Esophagus muscularis mucosa (tissue), 4 donors: ENCODE measurements at places on chromosomes 1 and 21. TPM values are rescaled to one million over a fixed set of nuclear protein-coding genes. Genes with fewer than 3 reads are reported as not detected.

DNA sequence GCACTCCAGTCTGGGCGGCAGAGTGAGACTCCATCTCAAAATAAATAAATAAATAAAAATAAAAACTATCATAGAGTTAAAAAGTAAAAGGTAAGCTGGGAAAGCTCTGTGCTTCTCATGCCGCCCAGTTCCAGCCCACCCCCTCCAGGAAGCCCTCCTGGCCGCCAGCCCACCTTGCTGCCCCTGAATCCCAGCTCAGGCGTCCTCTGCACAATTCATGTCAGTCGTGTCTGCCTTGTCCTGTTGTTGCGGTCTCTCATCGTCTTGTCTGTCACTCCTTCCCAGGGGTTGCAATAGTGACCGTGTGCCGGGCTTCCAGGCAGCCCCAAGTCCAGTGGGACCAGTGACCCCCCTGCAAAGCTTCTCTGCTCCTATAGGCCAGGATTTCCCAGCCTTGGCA, 44.1 kb downstream of the RSPH1 start:
- H3K36me3 ChIP-seq, result no peaks in the 10 kb centered on the region
- no peaks in the 10 kb centered on the region for H3K4me1 ChIP-seq
- no peak overlapping the region for H3K4me3 ChIP-seq
- no peaks in the 10 kb centered on the region for H3K27me3 ChIP-seq
- H3K27ac ChIP-seq, result no peak overlapping the region

DNA sequence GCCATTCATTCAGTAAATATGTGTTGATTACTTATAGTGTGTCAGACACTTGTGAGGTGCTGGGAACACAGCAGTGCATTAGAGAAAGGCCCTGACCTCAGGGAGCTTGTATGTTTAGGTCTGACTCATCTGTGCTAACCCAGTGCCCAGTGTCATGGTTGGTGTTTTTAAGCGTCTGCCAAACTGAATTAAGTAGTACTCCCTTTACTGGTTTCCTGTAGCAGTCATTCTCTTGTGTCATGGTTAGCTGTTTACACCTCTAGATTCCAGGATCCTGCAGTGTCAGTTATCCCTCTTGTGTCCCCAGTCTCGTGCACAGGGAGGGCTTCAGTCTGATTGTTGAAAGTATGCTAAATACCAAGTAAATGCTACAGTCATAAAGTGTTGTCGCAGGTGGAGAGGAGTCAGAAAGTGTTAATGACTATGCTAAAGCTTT, 14.2 kb downstream of the UCK2 start:
- peaks cover 22% of the 10 kb centered on the region for H3K4me1 ChIP-seq
- no peak for DNase-seq
- no peaks in the 10 kb centered on the region for H3K27me3 ChIP-seq
- no peak overlapping the region for H3K4me3 ChIP-seq
- no peak overlapping the region for H3K27ac ChIP-seq

- H3K4me1 ChIP-seq, result peaks cover 34% of the 10 kb centered on the region
- no peak overlapping the region for H3K4me3 ChIP-seq
- no peak for DNase-seq
- no peaks in the 10 kb centered on the region for H3K36me3 ChIP-seq
These were observed 13.9 kb upstream of the POFUT2 start for GRCh38 chr21:45301521-45302081.

IQCC gene
- total RNA-seq, result 0.66 TPM

DNA sequence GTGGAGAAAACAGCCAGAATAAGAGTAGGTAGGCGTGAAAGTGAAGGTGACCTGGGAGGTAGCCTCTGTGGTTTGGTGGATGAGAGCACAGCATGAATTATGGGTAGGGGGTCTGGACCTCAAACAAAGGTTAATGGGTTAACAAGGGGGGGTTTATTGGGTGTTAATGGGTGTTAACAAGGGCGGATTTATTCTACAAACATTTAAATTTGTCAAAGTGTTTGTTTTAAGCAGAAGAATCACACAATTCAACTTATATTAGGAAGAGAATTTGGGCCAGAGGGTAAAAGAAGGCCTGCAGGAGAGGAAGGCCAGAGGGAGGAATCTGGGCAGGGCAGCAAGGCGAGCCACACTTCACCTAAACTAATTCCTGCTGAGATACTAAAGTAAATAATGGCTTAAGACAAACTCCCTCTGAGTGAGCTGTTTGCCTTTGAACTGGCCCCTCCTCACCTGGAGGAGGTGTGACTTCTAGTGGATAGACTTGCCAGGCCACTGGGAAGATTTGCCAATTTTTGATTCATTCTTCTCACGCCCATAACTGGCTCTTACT, 191.7 kb downstream of the GIPC2 start:
- no peaks in the 10 kb centered on the region for H3K36me3 ChIP-seq
- H3K4me1 ChIP-seq, result peaks cover 4% of the 10 kb centered on the region
- DNase-seq, result no peak
- no peak overlapping the region for H3K4me3 ChIP-seq
- H3K27me3 ChIP-seq, result no peaks in the 10 kb centered on the region

- no peaks in the 10 kb centered on the region for H3K27me3 ChIP-seq
- no peaks in the 10 kb centered on the region for H3K36me3 ChIP-seq
- H3K4me1 ChIP-seq, result peaks cover 18% of the 10 kb centered on the region
- no peak overlapping the region for H3K27ac ChIP-seq
- no peak overlapping the region for H3K4me3 ChIP-seq
These were observed 11.0 kb upstream of the LHX4 start for GRCh38 chr1:180218806-180219765.

DNA sequence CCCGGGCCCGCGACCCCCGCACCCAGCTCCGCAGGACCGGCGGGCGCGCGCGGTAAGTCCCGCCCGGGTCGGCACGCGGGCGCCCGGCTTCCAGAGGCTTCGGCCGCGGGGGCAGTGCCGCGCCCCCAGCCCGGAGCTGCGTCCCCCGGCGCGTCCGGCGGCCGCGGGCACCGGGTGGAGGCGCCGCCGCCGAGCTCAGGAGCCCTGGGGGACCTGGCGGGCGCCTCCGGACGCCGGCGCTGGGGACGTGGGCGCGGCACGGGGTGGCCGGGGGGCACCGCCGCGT, 227 bp downstream of the NBL1 start:
- peak overlapping the region; percentile 98 for H3K27ac ChIP-seq
- no peaks in the 10 kb centered on the region for H3K27me3 ChIP-seq

GRCh38 chr1:223483511-223483910, 90.3 kb downstream of the CCDC185 start:
- H3K36me3 ChIP-seq, result no peaks in the 10 kb centered on the region
- no peak overlapping the region for H3K27ac ChIP-seq
- H3K4me1 ChIP-seq, result no peaks in the 10 kb centered on the region
- DNase-seq, result no peak

- H3K4me1 ChIP-seq, result peaks cover 5% of the 10 kb centered on the region
- H3K4me3 ChIP-seq, result no peak overlapping the region
- DNase-seq, result no peak
- no peaks in the 10 kb centered on the region for H3K36me3 ChIP-seq
- no peak overlapping the region for H3K27ac ChIP-seq
- no peaks in the 10 kb centered on the region for H3K27me3 ChIP-seq
These were observed 28.4 kb upstream of the AGPAT3 start for GRCh38 chr21:43836616-43837015.
